Stimulated activated CD4-positive, alpha-beta T cell treated with anti-CD3 and anti-CD28 coated beads, Interleukin-1b, Interleukin-23, amount 100 ng/mL, for 1 hour (primary cell): ENCODE measurements at places on chromosomes 2 and 18.
A peak's percentile ranks its signal among the peaks of the same experiment; 100 is the strongest.

GRCh38 chr2:169286624-169287231 is 75.6 kb downstream of the LRP2 start:
- DNase-seq: no peak

DNA sequence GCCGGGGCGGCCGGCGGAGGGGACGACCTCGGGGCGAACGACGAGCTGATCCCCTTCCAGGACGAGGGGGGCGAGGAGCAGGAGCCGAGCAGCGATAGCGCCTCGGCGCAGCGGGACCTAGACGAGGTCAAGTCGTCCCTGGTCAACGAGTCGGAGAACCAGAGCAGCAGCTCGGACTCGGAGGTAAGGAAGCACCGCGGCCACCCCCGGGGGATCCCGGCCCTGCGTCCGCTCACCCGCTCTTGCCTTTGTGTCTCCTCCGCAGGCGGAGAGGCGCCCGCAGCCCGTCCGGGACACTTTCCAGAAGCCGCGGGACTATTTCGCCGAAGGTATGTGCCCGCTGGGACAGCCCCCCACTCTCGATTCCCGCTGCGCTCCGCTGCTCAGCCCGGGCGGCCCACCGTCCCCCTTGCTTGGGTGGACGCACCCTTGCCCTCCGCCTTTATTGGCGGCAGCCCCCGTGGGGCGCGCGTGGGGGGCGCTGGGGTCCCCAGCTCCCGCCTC is 611 bp downstream of the TCF7L1 start:
- no peak for DNase-seq

DNA sequence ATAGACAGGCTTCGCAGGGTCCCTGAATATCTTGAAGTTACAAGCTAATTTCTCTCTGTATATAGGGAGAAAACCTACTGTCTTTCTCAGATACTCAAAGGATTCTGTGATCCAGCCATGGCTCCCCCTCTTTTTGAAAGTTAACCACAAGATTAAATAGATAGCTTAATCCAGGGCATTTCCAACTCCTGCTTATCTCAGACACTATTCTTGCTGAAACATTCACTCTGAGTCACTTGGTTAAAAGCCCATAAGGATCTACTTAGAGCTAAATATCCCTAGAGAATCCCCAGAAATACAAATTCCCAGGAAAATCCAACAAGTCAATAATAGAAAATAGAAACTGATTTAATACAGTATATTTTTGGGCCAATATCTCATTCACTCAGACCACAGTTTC is 179.1 kb upstream of the LYPD1 start:
- DNase-seq: no peak

- DNase-seq: no peak
These were observed 210.1 kb upstream of the LRATD1 start for GRCh38 chr2:14422426-14422825.

GRCh38 chr2:199484927-199485326 is 27.2 kb upstream of the SATB2 start:
- no peak for DNase-seq

GRCh38 chr2:43194121-43194869 is 32.1 kb downstream of the ZFP36L2 start:
- DNase-seq: no peak

- DNase-seq: no peak
These were observed 9.8 kb downstream of the BIRC6 start for GRCh38 chr2:32366595-32366994.

DNA sequence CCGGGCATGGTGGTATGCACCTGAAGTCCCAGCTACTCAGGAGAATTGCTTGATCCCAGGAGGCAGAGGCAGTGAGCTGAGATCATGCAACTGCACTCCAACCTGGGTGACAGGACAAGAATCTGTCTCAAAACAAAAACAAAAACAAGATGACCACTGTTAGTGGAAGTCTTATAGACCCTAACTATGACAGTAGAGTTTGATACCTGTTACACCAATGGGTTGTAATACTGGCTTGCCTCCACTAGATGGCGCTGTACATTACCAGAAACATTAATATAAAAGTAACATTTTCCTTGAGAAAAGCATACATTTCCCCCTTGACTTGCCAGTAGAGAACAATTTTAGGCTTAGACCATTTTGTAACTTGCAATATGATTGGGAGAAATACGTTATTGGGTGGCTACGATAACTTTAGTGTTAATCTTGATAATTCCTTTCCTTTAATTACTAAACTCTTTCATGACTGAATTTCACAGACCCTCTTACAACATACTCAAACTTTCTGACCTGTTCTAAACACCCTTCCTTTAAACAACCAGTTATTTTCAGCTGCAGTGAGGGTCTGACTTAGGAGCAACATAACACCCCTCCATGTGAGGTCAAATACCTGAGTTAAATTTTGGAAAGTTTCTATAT is 19.5 kb downstream of the SLC25A52 start:
- peak; percentile 20 for DNase-seq

- DNase-seq: no peak
These were observed 41.8 kb downstream of the TMEM163 start for GRCh38 chr2:134676960-134677359.

DNA sequence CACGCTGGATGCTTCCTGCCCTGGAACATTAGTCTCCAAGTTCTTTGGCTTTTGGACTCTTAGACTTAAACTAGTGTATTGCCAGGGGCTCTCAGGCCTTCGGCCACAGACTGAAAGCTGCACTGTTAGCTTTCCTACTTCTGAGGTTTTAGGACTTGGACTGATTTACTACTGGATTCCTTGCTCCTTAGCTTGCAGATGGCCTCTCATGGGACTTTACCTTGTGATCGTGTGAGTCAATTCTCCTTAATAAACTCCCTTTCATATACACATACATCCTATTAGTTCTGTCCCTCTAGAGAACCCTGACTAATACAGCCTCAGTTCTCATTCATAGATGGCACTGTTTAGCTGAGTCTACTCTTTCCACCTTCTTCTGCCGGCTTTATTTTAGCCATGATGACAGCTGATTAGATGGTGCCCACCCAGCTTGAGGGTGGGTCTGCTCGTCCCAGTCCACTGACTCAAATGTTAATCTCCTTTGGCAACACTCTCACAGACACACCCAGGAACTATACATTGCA is 389.1 kb downstream of the NYAP2 start:
- no peak for DNase-seq

DNA sequence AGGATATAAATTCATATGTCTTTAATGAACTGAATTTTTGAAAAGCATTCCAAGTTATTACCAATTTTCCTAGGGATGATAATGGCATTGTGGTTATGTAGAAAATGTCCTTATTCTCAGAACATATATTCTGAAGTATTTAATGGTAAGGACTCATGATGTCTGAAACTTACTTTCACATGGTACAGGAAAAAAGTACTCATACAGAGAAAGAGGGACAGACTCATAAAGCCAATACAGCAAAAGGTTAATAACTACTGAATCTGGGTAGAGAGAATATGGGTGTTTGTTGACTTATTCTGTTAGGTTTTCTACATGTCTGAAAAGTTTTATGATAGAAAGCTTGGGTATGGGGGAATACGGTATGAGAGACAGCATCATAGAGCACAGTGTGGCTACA is 84.3 kb upstream of the SERTAD2 start:
- no peak for DNase-seq

DNA sequence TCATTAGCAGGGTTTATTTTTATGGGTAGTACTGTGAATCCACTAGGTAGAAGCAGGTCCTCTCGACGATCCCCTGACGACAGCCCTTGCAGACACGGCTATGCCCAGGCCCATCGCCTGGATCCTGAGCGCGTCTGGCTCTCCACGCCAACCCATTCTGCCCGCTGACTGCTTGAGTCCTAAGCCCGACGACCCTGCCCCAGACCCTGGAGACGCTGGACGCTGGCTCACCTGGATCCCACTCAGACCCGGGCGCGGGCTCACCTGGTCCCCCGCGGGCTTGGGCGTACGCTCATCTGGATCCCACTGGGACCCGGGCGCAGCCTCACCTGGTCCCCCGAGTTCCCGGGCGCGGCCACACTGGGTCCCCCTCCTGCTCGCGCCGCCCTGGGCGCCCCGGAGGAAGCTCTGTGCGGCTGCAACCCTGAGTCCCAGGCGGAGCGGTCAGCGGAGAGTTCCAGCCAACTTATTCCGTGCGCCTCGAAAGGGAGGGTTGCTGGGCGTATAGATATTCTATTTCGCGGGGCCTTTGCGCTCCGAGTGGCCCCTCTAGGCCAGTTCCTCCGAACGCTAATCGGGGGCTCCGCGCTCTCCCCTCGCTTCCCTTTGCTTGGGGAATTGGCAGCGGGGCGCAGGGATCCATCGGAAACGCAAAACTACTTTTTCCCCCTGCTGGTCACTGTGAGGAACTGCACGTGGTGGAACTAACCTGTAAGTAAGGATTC is 22.4 kb upstream of the RMP24 start:
- DNase-seq: peak; percentile 16

DNA sequence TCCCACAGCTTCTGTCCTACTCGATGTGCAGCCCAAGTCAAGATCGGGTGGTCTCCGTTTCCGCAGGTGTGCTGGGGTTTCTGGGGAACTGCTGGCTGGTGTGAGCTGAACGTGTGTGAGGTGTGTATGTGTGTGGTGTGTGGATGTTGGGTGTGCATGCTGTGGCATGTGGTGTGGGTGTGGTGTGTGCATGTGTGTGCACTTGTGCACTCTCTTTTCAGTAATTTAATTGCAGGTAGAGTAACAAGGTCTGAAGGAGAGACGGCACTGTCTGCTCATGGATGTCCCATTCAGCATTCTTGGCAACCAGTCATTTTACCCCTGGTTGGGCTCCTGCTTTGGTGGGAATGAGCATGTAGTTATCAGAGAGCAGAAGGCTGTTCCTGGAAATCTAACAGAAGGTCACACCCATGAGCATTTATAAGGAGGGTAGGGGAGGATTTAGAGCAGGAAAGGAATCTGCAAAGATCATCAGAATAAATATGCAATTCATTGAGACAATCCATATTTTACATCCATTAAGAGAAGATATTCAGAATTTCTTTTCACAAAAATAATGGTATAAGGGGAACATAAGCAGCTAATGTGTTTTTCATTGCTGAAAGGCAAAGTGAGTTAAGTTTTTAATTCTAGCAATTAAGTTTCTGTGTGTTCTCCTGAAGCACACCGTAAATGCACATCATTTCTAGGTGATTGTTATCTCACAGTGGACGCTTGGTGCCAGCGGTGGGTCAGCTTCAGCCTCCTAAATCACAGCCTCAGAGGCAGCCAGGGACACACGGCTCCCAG is 60.7 kb downstream of the ADI1 start:
- no peak for DNase-seq

DNA sequence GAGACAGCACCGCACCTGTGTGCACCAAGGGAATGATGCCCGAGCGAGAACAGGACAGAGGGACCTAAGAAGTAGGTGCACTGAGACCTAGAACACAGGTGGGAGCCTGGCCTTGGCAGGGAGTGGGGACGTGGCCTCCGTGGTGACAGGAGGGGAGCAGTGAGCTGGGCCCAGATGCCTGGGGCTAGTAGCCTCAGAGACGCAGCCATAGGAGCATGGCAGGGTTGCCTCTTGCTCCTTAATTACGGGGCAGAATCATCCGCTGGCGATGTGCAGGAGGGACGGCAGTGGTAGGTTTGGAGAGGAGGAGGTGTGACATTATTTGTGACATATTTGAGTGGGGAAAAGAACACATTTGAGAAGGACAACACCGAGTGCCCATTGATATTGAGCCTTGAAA is 57.0 kb upstream of the HPCAL1 start:
- no peak for DNase-seq

- no peak for DNase-seq
These were observed 105.8 kb upstream of the MCFD2 start for GRCh38 chr2:47021301-47022009.

GRCh38 chr2:163191372-163191771 is 352.8 kb upstream of the KCNH7 start:
- DNase-seq: no peak

DNA sequence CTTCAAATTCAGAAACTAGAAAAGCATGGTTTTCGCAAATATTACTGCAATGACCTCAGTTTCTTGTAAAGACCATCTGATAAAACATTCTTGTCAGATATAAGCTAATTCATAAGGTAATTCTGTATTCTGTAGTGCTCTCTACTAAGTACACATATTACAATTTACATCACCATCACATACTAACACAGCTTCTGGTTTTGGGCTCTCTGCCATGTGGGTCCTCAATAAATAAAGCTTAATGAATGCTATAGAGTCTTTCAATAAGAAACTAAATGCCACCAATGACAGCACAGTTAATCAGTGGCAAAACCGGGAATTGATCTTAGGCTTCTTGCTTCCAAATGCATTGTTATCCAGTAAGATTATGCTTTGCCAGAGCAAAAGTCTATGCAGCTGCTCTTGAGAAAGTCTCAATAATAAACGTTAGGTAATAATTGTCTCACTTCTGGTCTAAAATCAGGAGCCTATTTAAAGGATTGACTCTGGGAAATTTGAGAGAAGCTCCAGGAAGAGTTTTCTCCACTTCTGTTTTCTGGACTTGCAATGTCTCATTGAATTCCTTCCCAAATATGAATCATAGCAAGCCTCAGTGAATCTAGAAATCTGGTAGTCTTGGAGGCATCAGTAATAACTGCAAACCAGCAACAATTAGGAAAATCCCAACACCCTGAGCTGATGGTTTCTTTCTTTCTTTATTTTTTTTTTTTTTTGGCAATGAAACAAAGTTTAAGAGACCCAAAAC is 67.9 kb upstream of the RAPGEF4 start:
- no peak for DNase-seq

DNA sequence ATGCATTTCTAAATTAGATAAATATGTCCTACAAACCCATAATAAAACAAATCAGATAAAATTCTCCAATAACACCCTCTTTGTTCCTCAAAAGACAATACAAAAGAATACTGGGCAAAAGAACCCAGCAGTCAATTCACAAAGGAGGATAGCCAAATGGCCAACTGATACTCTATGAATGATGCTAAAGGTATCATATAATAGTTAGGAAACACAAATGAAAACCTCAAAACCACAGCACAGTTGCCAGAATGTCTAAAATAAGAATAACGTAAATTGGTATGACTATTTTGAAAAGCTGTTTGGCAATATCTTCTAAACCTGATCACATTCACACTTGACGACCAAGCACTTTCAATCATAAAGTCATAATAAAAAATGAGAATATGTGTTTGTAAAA is 315.4 kb downstream of the CDH7 start:
- DNase-seq: no peak

- no peak for DNase-seq
These were observed 94.1 kb downstream of the BIN1 start for GRCh38 chr2:127012868-127013267.

GRCh38 chr2:129806990-129807389 is 172.5 kb upstream of the RAB6C start:
- DNase-seq: no peak

DNA sequence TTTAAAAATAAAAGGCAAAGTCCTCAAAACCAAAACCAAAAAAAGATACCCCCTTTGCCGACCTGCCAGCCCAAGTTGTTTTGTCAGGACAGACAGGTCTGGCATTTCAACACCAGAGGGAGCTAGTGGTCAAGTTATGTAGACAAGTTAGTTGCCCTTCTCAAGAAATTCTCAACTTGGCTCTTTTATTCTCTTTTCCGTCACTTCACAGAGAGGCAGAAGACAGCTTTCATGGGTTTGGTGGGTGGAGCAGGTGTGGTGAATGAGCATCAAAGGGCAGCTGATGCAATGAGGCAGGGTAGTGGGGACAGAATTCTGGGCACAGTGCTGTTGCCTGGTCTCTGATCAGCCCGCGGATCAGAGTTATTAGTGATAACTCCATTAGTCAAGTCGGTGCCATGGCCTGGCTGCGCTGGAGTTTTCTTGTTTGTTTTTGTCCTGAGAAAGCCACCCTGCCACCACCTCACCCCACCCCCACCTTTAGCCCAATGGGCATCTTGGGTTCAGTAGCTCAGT is 303.7 kb upstream of the EPAS1 start:
- peak; percentile 19 for DNase-seq
